ENCODE measurements at places on chromosomes 5 and 9. TPM values are rescaled to one million over a fixed set of nuclear protein-coding genes. Genes with fewer than 3 reads are reported as not detected.

DMRT3 gene
- not detected for polyA plus RNA-seq

FOXD4 gene
- polyA plus RNA-seq, result 5.1 TPM

EMB gene
- 3.2 TPM for polyA plus RNA-seq

SLC45A2 gene
- 0.16 TPM for polyA plus RNA-seq

TNC gene
- 88.3 TPM for polyA plus RNA-seq

PMPCA gene
- polyA plus RNA-seq, result 33.4 TPM

SLC6A3 gene
- not detected for polyA plus RNA-seq

C1QTNF2 gene
- 27.0 TPM for polyA plus RNA-seq

IFNA2 gene
- polyA plus RNA-seq, result not detected

GPR21 gene
- polyA plus RNA-seq, result not detected

SRD5A1 gene
- 12.6 TPM for polyA plus RNA-seq

PCDHGA8 gene
- polyA plus RNA-seq, result 0.87 TPM

MARVELD2 gene
- 0.68 TPM for polyA plus RNA-seq

CAPSL gene
- not detected for polyA plus RNA-seq

DNA sequence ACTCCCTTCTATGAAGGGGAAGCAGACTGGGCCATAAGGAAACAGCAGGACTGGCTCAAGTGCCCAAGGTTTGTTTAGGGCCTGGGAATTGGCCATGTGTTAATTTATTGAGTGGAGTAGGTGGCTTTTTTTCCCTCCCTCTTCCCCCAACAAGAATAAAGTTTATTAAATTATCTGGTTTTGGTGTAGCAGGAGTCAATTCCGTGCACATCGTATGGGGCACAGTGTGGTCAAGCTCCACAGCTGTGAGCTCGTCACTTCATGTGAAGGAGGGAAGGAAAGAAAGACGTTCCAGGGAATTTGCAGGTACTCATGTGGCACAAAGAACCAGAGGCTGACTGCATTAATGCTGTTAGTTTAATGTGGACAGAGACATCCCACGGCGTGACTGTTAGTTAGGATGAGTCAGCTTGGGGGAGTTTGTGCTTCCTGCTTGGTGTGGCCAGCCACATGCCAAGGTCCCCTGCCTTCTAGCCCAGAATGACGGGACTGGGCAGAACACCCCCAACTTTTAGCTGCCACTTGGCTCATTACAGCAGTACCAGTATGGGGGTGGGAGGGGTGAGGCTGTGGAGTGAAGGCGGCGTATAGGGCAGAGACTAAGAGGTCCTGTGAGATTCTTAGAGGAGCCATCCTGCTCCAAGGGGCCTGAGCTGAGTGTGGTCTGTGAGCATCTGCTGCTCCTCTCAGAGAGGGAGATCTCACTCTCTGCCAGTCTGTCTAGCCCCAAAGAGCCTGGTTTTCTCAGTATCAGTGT, 33.2 kb downstream of the CSF1R start:
- DNase-seq, result no peak

DNA sequence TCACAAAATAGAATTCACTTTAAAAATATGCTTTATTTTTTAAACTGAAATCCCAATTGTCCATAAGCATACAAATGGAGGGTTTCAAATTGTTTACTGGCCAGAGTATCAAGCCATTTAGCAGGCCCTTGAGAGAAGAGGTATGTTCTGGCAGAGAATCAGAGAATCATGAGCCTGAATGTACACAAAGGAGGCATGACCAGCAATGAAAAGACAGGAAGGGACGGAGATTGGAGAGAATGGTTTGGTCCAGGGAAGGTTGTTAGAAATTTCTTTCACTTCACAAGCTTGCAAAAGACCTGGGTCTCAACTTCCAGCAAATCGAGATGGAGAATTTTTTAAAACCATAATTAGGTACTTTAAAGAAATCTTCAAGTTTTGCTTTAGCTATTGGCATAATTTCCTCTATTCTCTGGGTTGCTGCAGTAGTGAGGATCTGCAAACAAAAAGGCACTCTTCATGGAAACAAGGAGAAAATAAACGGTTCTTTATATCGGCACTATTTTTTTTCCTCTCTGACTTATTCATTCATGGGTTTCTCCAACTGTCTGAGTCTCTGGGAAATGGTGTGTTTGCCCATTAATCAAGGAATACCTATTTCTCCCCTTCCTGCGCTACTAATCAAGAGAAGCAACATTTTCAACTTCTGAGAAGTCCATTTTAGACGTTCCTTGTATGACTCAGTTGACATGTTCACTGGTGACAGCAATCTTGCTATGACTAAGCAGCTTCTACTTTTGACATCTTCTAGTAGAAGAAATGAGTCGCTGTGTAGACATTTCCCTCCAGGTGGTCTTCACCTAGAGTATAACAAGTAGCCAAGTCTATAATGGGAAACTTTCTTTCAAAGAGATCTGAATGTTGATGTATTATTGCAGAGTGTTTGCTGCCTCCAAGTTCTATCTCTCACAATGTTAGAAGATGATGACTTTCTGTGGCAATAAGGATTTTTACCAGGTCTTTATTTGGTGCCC, 23.1 kb upstream of the ERCC6L2 start:
- peak; percentile 48 for DNase-seq

DNA sequence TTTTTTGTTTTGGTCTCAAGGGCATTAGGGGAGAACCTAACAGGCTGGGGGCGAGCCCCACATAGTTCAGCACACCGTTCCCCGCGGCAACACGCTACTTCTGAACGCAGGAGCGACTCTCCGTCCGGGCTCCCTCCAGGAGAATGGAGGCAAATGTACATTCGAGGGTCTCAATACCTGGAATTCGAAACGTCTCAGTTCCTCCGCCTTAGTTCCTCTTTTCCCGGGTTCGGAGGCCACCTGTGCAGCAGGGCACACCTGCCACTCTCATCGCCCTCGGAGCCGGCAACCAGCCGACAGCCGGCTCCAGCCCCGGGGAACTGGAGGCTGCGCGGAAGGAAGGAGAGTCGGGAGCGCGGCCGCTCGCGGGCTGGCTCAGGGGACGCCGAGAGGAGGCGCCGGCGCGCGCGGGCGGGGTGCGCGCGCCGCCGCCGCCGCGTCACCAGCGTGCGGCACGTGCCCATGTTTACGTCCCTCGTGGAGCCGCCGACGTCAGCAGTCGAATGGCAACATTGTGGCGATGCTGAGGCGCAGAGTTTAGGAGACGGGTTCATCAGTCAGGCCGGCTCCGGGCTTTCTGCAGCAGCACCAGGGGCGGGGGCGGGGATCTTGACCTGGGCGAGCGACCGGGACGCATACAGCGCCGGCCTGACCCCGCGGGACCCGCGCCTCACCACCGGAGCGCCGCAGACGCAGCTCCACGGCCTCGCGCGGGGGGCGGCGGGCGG, at the start of gene JMY:
TSS of gene JMY (plus strand) at position 498 of the 728 bp plus-strand sequence. CDS start 520 bp downstream, outside the sequence.
- DNase-seq, result peak; percentile 92

- no peak for DNase-seq
Measured at GRCh38 chr5:6395621-6396020, 17.3 kb upstream of the MED10 start.

GRCh38 chr5:167969998-167970397, 321.4 kb upstream of the WWC1 start:
- no peak for DNase-seq

DNA sequence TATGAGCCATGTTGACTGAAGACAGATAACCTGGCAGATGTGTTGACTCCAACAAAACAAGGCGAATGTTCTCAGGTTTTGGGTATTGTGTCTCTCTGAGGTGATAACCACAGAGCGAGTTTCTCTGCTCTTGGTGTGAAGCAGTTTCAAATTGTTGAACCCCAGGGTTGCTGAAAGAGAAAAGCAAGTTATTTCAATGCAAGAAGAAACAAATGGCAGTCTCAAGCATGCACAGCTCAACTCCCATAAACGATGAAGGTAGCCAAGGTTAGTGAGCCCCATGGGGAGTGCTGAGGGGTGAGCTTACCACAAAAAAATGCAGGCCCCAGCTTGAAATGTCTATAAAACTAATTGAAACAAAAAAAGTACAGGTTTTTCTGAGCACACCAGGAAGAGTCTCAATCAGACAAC, 220.8 kb upstream of the DAPK1 start:
- DNase-seq, result peak; percentile 76

DNA sequence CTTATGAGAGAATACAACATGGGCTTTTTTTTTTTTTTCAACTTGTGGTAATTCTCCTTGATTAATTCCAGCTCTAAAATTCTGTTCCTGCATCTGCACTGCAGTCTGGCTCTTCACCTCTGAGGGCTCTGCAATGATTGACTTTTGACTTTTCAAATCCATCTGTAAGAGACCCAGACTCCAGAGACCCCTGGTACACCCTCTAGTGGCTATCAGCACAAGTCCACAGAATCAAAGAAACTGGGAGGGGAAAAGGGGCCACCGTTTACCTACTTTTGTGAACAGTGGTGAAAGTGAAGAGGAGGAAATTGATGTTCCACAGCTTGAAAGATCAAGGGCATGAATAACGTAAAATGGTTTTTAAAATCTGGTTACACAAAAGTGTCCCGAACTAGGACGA, 151.6 kb downstream of the SLIT3 start:
- DNase-seq, result no peak

GRCh38 chr5:135443161-135443960, 3.8 kb downstream of the DCANP1 start:
- DNase-seq, result peak; percentile 68

DNA sequence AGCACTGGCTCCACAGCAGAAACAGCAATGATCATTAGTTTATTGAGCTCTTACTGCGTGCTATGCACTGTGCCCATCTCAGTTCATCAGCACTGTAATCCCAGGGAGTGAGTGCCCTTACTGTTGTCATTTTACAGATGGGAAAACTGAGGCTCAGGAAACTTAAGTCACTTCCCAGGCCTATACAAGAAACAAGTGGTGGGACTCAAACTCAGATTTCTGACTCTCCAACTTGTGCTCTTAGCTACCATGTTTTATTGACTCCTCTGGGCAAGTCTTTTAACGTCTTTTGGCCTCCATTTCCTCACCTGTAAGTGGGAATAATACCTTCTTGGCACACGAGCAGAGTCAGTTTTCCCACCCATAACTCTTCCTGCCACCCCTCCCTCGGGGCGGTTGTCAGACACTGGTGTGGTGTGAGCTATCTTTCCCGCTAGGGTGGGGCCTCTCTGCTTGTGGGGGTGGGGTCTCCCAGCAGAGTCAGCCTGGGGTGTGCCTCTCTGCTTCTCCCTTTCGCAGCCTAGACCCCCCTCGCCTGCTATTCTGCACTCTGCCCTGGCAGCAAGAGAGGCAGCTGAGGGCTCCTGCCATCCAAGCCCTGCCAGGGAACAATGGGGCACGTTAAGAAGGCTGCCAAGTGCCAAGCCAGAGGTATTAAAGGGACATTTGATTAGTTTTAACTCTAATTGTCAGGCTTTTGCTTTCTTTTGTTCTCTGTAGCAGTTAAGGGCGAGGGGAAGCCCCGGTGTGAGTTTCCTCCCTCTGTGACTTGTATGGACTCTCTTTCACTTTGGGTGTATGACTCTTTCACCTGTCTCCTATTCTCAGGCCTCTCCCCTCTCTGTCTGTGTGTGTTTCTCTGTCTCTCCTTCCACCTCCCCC, 12.1 kb downstream of the GALNT10 start:
- no peak for DNase-seq

DNA sequence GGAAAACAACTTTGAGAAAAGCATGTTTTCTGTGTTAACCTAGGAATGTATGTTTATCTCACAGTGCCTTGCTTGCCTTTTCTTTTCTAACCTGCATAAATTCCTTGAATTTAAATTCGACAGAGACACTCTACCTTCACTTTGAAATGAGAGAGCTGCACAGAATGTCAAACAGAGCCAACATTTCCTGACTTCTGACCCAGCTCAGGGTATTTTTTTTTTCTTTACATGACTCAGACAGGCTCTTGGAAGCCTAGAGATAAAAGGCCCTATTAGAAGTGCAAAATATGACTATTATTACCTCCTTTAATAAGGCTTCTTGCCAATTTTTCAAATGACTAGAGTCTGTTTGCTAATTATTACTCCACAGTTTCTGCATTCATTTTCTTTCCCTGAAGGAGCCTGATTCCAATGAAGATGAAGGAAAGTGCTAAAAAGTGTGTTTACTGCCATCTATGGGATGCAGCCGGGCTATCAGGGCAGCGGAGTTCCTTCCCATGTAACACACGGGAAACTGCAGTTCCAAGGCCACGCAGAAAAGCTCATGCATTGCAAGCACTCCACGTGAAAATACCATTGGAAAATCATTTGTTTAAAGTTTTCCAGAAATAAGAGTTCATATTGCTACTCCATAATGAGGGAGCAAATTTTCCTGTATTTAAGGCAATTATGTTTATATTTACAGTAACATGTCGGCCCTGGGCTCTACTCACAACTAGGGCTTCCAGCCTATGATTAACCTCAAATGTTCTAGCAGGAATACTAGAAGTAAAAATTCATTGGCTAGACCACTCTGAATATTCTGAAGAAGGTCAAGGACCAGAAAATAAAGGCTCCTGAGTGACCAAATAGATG, 485.6 kb downstream of the ZSWIM6 start:
- peak; percentile 74 for DNase-seq

- no peak for DNase-seq
Measured at GRCh38 chr5:138350563-138350890, 2.0 kb upstream of the KDM3B start.

GRCh38 chr5:68408345-68408871, 192.9 kb downstream of the PIK3R1 start:
- DNase-seq, result no peak

DNA sequence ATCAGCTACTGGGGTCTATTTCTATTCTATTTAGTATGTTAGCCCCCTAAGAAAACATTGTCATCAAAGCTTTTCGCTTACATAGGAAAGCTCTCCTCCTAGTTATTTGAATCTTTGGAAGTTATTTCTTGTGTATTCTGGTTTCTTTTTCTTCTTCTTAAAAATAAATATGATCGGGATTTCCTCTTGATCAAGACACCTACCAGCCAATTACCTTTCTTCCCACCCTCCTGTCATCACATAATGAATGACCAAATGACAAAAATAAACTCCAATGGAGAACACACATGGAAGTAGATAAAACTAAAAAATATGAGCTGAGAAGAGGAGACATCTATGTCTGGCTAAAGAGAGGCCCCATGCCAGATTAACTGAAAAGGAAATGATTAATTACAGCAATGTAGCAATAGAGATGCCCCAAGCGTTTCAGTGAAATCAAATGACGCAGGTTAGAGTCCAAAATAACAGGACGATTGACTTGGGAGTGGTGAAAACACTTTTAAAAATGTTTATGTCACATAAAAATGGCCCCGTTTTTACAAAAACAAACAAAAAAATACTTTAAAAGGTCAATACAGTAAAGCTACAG, 59.5 kb upstream of the PCSK1 start:
- DNase-seq, result no peak

DNA sequence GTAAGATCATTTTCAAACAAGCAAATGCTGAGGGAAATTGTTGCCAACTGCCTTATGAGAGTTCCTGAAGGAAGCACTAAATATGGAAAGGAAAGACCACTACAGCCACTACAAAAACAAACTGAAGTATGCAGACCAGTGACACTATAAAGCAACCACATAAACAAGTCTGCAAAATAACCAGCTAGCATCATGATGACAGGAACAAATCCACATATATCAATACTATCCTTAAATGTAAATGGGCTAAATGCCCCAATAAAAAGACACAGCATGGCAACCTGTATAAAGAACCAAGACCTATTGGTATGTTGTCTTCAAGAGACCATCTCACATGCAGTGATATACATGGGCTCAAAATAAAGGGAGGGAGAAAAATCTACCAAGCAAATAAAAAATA, 113.2 kb downstream of the DTWD2 start:
- no peak for DNase-seq

- DNase-seq, result peak; percentile 59
Measured at GRCh38 chr9:28774433-28775235, 1201.4 kb upstream of the C9orf72 start.
